Cerebellar cortex (tissue), 1 donor: ENCODE measurements at places on chromosomes 6 and 20.

- DNase-seq, result no peak
Observed at GRCh38 chr6:162670345-162670744, 57.2 kb downstream of the PRKN start.

DNA sequence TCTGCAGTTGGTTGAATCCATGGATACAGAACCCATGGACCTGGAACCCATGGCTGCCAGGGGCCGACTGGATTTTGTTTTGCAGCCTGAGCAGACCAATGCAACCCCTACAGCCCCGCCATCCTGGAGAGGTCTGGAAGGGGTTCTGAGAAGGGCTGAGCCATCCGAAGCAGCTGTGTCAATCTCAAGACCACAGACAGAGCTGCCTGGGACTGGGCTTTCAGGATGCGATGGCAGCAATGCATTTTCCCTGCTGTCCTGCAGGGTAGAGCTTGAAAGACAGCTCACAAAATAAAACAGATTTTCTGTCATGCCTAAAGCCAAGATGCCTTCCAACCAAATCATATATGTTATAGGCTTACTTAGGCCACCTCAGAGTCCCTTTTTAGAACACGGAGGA lies 125.8 kb upstream of the NXT1 start:
- no peak for DNase-seq

- DNase-seq, result no peak
Observed at GRCh38 chr6:161290751-161291150, 16.9 kb upstream of the AGPAT4 start.

- no peak for DNase-seq
Observed at GRCh38 chr6:4294636-4295035, 159.3 kb upstream of the ECI2 start.

- no peak for DNase-seq
Observed at GRCh38 chr6:68506911-68507310, 128.2 kb upstream of the ADGRB3 start.

DNA sequence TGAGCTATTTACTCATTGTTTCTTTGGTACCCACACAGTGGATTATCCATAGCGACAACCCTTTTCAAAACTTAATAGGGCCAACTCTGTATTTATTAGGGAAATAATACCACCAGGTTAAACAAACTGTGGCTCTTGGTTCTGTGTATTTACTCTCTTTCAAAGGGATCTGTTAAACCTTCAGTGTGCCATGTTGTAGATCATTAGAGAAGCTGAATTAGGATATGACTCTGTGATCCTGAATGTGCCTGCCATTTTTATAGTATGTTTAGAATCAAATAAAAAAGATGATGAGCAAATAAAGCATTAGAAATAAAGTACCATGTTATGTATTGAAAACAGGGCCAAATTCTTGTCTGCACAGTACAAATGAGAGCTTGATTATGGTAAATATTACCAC lies 25.0 kb upstream of the SLC35D3 start:
- DNase-seq, result no peak
